ENCODE measurements at places on chromosomes 2 and 18. TPM values are rescaled to one million over a fixed set of nuclear protein-coding genes. Genes with fewer than 3 reads are reported as not detected.

DNA sequence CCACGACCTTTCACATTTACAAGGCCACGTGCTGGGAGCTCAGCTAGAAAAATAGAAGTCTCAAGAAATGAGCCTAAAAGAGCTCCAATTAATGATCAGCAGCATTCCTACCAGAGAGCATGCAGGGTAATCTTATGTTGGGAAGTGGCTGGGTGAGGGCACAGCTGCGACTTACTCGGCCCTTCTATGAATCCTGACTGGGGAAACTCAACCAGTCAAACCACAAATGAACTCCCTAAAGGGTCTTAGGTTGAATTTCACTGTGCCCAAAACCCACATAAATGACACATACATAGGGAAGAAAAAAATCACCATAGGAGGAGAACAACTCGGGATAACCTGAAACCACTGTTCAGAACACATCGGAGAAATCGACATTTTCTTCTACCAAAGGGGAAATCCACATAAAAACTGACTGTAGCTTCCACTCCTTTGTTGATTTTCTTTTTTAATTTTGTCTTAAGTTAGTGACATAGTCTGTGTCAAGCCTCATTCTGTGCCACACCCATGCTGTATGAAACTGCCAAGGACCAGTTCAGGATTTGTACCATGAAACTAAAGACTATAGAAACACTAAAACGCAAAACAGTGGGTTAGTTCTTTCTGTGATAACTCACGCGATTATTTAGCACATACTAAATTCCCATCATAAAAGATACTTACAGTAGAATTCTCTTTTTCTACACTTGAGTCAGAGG, 54.7 kb downstream of the UXS1 start:
- DNase-seq: no peak

DNA sequence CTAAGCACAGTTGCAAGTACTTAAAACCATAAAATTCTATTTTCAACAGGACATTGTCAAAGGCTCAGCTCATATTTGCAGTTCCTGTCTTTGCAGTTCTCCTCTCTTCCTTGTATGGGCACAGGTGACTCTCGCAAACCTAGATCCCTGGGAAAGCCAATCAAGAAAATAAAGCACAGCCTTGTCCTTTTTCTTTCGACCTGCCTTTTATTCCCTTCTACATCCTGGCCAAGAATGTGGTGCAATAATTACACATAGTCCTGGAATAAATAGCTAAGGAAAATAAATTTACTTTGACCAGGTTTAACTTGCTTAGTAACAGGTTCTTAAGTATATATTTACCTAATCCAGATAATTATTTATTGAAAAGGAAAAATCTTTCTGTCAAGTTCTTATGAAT, 20.2 kb downstream of the ATG16L1 start:
- no peak for DNase-seq

DNA sequence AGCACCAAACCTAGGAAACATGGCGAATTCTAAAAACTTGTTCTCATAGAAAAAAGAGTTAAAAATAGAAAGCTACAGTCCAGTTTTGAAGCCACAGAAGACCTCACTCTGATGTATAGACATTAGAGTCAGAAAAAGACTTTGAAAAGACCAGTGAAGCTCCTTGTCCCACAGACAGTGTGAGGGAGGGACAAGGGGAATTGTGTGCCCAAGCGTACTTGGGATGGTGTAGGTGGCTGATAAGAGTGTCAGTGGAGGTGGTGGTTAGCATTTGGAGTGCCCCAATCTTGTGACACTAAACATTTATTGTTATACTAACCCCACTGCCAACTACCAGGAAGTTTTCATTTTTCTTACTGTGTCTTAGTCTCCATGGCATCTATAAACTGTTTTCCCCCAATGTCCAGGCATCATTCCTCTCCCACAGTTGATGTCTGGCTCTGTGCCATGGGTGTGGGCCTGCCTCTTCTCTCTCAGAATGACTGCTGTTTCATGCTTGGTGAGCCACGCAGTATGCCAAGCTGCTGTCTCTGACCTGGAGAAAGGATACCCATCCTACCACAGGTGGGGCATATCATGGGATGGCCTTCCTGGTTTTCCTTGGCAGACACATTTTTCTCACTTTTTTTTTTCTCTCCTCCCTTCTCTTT, 161.4 kb downstream of the RPIA start:
- DNase-seq: peak; percentile 9

The GDF7 gene
- 0.03 TPM for polyA plus RNA-seq
